ENCODE measurements at places on chromosomes 13 and 19. TPM values are rescaled to one million over a fixed set of nuclear protein-coding genes. Genes with fewer than 3 reads are reported as not detected.

- no peak for DNase-seq
These were observed 8.2 kb upstream of the NFIC start for GRCh38 chr19:3357992-3358688.

DNA sequence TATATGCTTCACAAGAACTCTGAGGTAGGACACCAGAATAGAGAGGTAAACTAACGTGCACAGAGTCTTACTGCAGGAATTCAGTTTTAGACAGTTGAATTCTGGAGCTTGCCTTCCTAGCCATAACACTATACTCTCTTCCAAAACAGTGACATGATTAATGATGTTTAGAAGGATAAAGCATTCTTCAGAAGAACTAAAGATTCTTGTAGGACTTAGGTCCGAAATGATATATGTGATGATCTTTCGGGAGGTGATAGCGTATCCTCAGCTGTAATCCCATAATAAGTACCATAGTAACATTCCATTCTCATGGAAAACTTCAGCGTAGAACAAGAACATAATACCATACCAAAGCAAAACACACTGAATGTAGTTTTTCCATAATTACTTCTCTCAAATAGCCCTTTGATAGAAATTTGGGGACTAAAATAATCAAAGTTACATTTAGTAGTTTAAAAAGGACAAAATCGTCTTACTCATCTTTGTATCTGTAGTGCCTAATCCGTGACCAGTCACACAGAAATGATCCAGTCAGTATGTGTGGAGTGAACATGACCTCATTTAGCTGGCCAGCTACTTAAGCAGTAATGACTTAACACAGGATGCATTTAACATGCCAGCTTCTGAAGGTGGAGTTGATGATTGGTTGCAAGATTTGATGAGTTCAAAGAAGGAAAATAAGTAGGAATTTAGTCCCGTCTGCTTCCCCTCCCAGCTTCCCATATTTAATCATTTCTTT lies 38.4 kb downstream of the PIBF1 start:
- no peak for DNase-seq

- no peak for DNase-seq
These were observed 8.1 kb upstream of the LILRB4 start for GRCh38 chr19:54654447-54655321.

The FGF14 gene
- 0.84 TPM for total RNA-seq

DNA sequence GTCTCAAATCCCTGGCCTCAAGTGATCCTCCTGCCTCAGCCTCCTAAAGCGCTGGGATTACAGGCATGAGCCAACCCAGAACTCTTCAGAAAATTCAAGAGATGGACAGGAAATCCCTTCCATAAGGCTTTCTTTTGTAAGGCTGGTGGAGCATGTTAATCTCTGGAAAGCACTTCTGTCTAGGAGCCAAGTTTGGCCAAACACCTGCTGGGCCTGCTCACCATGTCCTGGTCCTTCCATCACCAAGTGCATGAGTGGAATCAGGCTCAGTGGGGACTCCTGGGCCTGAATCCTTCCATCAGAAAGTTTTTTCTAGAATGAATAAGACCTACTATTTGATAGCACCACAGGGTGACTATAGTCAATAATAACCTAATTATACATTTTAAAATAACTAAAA lies 148.0 kb downstream of the DCLK1 start:
- no peak for DNase-seq

DNA sequence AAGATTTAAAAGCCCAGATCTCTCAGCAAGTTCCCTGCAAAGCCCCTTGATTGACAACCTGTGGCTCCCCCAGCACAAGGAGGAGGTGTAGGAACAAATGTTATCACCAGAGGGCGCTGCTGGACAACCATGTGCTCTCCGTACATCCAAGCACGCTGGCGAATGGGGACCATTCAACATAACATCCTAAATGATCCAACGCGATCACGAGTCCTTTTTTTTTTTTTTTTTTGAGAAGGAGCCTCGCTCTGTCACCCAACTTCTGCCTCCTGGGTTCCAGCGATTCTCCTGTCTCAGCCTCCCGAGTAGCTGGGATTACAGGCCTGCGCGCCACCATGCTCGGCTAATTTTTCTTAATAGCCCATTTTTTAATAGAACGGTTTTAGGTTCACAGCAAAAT lies 52.0 kb downstream of the NWD1 start:
- peak; percentile 83 for DNase-seq

The PRKD2 gene
- total RNA-seq = 42.2 TPM

- DNase-seq = no peak
These were observed 8.0 kb downstream of the LPAR6 start for GRCh38 chr13:48404952-48405351.

The MEIOSIN gene
- total RNA-seq = not detected

GRCh38 chr13:112905619-112905989 lies 63.4 kb upstream of the MCF2L start:
- DNase-seq = no peak

The PRR12 gene
- 20.2 TPM for total RNA-seq

GRCh38 chr13:108226184-108226583 lies 8.0 kb downstream of the ABHD13 start:
- no peak for DNase-seq

DNA sequence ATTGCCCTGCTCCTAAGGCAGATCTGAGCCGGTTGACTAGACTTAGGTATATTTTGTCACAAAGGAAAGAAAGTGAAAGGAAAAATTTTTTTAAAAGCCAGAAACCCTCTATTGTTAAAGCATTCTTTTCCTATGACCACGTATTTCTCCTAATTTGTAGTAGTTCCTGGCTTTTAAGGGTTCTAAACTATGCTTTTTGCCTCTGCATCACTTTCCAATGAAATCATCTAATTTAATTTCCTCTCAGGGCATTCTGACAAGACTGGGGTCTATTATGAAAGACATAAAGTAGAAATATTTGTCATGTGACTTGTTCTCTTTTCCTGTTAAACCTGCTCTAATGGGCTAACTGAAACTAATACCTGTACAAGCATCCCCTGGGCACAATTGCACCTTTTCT lies 233.0 kb upstream of the PRR20A start:
- no peak for DNase-seq

The CYP4F2 gene
- total RNA-seq = not detected

DNA sequence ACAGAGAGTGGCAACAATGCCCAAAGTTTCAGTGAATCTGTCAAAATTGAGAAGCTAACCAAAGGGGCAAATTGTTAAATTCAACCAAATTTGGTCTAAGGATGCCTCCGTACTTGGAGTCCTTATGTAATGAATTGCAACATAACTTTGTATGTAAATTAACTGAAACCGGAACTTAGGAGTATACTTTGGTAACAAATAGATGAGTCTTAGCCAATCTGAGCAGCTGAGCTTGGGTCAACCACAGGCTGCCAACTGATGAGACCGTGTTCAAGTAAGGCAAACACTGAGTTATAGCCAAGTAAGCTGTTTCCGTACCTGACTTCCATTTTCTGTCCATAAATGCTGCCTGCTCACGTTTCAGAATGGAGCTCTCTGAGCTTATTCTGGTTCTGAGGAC lies 5.3 kb downstream of the VWA8 start:
- DNase-seq = no peak

The TUBA3C gene
- not detected for total RNA-seq

GRCh38 chr19:19900139-19900728 lies 512 bp upstream of the ZNF93 start:
- DNase-seq = no peak

The TCF3 gene
- 32.0 TPM for total RNA-seq

The DHDH gene
- total RNA-seq = 0.84 TPM

DNA sequence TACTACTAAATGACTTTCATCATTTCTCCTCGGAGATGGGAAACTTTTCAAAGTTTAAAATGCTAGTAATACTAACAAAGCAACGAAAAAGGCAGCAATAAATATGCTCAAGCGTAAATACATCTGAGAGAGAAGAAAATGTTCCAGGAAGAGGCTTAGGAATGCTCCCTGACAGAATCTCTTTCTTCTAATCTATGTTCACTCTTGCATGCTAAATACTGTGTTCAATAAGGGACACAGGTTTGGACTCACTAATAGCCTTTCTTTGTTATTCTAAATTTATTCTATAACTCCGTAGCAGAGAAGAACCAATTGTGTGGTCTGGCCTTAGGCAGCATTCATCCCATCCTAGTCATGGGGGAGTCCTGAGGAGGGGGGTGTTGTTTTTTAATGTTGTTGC lies 823.0 kb downstream of the PCDH9 start:
- no peak for DNase-seq

The RFPL4A gene
- total RNA-seq = not detected

DNA sequence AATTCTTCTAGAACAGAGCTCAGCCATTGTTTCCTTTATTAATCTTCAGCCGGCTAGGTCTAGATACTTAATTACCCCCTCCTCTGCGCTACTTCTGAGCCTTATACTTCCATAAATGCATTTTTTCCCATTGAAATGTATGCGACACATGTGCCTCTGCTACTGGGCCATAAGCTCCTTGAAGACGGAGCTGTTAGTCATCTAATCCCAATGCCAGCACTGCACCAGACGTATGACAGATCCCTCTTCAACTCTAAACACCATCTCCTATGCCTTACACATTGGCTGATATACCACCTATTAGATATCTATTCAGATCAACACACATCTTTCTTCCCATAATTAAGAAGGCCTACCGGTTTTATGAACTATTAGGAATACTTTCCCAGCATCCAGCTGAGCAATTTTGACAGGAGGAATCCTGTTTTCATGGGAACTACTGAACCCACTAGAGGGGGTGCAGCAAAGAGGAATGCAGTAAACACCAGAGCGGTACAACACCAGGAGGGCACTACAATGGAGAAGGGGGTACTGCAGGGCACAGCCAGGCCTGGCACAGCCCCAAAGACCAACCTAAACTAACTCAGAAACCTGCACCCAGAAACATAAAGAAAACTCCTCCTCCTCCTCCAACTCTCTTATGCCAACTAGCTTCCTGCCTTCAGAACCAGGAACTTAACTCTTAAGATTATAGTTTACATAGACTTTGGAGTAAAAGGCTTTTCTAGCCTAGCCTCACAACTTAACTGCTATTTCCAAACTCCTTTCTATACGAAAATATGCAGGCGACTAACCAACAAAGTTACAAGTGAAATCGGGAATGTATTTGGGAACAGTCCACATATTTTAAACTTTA lies 18.7 kb downstream of the STK24 start:
- DNase-seq = no peak

DNA sequence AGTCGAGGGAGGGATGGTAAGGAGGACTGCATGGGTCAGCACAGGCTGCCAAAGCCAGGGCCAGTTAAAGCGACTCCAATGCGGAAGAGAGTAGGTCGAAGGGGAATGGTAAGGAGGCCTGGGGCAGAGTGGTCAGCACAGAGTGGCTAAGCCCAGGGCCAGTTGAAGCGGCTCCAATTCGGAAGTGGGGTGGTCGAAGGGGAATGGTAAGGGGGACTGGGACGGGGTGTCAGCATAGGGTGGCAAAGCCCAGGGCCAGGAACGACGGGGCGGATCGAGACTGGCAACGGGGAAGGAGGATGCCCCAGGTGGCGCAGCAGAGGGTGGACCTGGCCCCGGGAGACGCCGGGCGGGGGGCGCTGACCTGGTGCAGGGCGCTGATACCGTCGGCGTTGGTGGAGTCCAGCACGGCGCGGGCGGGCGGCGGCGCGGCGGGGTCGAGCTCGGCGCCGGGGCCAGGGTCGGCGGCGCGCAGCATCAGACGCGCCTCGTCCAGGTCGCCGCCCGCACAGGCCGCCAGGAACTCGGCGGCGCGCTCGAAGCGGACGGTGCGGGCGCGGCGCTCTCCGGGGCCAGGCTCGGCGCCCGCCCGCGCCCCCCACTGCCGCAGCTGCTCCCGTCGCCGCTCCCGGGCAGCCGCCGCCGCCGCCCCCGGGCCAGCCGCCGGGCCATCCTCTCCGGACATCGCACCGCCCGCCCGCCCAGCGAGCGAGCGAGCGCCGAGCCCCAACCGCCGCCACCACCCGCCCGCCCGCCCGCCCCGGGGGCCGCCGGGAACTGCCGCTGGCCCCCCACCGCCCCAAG lies at the start of gene PPP1R12C:
TSS of gene PPP1R12C (minus strand) at position 779 of the 804 bp plus-strand sequence. CDS start at position 685, 94 bp downstream.
- peak; percentile 64 for DNase-seq

The MAP4K1 gene
- total RNA-seq = 7.3 TPM

DNA sequence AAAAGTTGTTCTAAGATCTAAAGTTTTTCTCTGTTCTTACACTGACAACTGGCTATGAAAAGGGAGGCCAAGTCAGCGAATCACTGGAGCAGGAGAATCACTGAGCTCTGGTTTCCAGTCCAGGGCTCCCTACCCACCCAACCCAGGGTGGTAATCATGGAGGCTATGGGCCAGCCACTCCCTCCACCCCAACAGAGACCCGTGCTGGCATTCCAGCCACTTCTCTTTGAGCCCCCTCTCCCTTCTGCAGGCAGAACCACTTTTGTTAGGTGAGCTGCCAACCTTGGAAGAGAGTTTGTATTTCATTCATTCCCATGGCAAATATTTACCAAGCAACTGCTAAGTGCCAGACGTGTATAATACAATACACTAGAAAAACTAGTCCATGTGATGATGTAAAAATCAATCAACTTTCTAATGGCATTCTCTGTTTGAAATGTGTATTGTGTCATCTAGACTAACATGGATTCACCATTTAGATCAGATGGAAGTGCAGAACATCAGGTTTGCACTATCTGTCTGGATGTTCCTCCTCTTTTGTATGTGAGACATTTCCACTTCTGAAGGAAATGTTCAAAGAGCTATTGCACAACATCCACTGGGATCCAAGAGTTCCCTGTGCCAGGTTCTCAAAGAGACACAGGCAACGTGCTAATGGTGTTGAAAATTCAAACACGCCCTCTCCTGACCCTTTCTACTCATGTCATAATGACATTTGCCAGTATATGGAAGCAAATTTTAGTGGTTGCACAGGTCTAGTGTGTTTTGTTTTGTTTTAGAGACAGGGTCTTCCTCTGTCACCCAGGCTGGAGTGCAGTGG lies 5.3 kb downstream of the MLNR start:
- no peak for DNase-seq

GRCh38 chr13:36313047-36313969 lies 15.7 kb upstream of the CCDC169 start:
- DNase-seq = no peak

The ZSWIM9 gene
- total RNA-seq = 10.3 TPM
